ENCODE measurements at places on chromosomes 7 and 10. TPM values are rescaled to one million over a fixed set of nuclear protein-coding genes. Genes with fewer than 3 reads are reported as not detected.

- DNase-seq = peak; percentile 10
Measured at GRCh38 chr10:137031-137430, 1.8 kb downstream of the ZMYND11 start.

The HYCC1 gene
- total RNA-seq = 70.2 TPM

The DRGX gene
- total RNA-seq = not detected

- peak; percentile 13 for DNase-seq
Measured at GRCh38 chr10:36181426-36182178, 539.5 kb upstream of the FZD8 start.

The INHBA gene
- 0.34 TPM for total RNA-seq

The HMX3 gene
- not detected for total RNA-seq

DNA sequence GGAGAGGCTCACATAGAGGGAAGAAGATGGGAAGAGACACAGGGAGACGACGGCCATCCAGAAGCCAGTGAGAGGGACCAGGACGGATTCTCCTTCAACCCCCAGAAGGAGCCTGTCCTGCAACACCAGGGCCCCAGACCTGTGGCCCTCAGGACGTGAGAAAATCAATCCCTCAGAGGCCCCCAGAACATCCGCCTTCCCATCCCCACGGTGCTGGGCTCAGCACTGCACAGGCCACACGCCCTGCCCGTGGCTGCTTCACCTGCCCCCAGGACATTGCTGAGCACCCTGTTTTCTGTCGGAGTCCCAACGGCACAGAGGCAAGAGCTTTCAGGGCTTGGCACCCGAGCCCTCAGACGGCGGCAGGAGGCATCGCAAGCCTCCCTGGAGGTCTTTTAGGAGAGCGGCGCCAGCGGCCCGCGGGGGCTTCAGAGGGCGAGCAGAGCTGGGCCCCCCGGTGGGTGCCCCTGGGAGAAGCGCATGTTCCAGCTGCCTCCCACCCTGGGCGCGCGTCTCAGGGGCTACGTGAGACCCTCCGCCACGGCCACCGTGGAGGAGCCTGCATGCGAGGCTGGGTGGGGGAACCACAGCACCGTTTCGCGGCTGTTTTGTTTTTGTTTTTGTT, 42.8 kb downstream of the PDGFA start:
- no peak for DNase-seq

DNA sequence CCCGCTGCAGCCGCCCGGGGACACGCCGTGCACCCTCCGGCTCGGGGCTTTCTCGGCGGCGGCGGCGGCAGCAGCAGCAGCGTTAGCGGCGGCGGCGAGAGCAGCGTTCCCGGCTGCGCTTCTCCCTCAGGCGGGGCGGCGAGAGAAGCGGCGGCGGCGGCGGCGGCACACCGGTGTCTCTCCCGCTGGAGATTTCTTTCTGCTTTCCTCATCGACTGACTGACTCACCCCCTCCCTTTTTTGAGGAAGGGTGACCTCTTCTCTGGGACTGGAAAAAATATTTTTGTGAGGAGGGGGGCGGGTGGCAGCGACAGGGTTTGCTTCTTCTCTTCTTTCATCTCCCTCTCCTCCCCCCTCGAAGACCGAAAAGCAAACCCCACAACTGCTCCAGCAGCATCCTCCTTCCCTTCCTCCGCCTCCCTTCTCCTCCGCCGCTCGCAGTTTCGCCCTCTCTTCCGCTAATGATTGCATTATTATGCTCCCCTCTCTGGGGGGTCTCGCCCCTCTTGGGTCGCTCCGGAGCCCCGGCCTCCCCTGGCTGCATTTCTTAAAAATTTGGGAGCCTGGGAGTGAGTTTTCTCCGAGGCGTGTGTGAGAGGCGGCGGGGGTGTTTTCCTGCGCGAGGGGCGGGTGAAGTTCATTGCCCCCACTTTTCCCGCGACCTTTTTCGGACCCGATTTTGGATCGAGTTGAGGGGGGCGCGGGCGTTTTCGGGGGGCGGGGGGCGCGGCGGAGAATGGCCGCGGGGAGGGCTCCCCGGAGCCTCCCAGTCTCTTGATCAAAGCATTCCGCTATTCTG, 411 bp downstream of the AUTS2 start:
- DNase-seq = peak; percentile 46

DNA sequence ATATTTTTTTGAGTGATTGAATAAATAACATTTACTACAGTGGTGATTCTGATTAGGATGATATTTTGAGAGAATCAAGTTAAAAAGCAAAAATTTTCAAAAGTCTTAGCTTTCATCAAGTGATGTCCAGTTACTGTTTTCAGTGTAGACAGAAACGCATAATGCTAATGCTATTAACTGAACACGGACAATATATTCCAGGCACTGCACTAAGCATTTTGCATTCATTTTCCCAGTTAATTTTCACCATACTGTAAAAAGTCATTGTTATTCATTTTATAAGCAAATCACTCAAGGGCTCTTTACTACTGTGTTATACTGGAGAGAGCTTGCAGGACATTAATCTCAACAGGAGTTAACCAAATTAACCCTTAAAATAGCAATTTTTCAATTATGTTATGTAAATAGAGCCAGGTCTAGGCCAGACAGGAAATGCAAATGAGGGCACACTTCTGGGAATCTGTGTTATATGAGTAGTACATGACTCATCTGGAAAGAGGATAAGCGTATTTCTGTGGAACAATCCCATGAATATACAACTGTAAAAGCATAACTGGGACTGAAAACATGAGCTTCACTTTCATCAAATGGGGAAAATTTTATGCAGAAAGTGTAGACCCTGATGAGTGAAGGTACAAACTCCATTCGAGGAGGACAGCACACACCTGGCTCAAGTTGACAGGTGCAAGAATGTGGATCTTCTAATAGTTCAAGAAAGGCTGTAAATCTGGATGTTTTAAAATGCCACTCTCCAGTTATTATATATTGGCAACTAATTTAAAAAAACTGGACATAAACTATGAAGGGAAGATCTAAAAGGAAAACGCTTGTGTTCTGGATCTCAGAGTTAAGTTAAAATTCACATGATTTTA, 75.4 kb downstream of the ANK3 start:
- DNase-seq = peak; percentile 83

- DNase-seq = no peak
Measured at GRCh38 chr10:105279101-105279500, 638.0 kb downstream of the SORCS3 start.

DNA sequence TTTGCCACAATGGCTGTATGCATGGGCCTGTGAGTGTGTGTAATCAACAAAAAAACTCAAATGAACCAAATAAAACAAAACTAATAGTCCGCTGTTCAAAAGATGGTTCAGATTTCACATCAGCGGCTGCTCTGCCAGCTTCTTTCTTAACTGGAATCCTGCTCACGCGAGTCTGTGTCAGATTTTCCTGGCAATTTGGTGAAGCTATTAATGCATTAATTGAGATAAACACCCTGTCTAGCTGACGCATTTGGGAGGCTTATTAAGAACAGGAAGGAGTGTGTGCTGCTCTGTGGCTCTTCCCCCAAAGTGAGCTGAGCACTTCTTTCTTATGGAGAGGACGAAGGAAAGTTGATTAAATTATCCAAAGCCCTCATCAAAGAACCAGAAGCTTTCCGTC, 336.6 kb upstream of the MKI67 start:
- DNase-seq = no peak

The MUC3A gene
- total RNA-seq = not detected

The ITPRID1 gene
- not detected for total RNA-seq

DNA sequence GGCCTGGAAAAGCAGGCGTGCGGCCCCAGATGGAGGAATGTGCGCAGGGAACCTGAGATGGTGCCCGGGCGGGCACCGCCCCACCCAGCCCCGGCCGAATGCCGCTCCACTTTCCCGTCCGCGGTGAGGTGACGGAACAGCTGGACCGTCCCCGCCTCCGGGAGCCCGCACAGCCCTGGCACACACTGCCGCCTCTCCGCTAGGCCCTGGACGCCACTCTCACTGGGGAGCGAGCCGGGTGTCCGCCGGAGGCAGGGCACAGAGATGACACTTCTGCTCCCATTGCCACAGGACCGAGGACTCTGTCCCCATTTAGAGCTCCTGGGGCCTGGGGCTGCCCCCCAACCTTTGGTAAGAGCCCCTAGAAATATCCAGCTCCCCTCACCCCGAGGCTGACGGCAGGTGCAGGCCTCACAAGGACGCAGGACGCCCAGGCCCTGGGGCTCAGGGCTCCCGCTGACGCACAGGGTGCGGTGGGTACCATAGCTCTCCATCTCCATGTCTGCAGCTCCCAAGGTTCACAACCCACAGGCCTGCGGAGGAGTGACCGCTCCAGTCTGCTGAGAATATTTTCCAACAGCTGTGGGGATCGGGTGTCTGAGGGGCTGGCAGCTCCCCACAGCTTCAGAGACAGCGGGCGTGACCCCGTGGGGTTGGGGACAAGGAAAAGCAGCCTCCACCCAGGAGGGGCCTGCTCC, 52.2 kb upstream of the PDGFA start:
- no peak for DNase-seq

DNA sequence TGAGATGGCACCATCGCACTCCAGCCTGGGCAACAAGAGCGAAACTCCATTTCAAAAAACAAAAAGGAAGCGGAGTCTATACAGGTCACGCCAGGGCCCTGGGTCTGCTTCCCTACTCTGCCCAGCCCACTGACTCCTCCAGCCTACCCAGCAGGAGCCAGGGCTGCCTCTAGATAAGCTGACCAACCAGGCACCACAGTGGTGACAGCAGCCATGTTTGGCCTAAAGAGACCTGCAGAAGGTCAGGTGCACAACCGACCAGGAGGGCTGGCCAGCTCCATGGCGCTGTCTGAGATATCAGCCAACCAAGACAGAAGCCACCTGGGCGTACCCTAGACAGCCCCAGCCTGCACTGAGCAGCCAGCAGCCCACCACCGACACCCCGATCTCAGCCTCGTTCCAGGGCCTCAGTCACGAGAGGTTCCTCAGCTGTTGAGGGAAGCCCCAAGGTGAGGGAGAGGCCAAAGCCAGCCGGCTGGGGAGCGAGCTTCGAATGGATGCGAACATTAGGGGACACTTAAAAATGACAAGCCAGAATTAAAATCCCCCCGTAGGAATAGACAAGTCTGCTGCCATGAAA, 24.4 kb upstream of the PWWP2B start:
- DNase-seq = no peak

The MDFIC gene
- total RNA-seq = 37.7 TPM

The HKDC1 gene
- 22.7 TPM for total RNA-seq

The MALRD1 gene
- not detected for total RNA-seq

DNA sequence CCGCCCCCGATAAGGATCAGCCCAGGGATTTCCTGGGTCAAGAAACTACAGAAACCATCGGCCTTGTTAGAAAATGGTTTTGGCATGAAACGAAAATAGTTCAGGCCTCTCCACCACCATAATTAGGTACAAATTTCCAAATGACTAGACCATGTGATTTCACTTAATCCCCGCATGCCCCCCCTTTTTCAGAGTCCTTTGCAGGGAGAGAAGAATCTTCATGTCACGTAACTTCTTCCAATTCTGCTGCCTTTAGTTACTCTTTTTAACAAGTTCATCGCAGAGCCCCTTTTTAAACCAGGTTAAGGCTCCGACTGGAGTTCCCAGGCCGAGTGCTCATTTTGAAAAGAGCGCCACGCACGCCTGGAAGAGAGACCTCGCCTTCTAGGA, 3.4 kb downstream of the PDGFA start:
- no peak for DNase-seq

DNA sequence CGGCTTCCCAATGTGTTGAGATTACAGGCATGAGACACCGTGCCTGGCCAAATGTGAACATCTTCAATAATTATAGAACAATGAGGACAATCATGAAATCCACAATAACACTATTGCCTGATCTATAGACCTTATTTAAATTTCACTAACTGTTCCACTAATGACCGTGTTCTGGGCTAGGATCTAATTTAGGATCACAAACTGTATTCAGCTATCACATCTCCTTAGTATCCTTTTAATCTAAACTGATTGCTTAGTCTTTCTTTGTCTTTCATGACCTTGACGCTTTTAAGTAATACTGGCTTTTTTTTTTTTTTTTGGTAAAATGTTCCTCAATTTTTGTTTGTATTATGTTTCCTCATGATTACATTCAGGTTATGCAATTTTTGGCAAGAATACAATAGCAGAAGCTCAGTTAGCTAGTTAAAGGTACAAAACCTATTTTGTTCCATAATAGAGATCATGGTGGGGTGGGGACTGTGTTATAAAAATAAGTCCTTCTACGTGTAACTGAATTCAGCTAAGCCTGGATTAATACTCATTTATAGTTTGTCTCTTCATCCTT, 158.4 kb downstream of the AOAH start:
- no peak for DNase-seq

DNA sequence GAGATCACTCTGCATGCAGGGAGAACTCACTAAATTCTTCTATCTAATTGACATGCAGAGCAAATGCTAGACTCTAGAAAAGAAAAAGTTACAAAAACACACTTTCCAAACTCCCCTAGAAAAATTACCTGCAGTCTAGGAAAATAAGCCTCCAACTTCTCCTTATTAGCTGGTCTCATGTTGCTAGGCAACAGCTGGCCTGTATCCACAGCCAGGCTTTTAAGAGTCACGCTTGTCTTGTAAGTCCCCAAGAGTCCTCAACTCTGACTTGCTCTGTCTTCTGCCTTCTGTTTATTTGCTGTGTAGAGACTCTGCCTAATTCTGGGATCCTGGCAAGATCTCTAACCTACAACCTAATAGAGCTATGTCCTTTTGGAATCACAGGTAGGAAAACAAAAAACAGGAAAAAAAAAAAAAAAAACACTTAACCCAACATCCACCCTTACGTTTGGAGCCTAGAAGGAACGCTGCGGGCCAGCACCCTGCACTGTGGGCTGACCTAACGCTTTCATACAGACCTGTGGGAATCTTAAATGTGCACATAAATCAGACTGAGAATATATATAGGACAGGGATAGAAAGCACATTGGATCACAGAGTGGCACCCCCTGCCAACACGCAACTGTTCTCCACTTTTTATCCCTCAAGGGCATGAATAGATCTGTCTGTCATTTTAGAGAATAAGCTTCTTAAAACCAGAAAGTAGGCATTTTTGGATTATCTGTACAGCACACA, 117.0 kb upstream of the PTPRZ1 start:
- DNase-seq = no peak

DNA sequence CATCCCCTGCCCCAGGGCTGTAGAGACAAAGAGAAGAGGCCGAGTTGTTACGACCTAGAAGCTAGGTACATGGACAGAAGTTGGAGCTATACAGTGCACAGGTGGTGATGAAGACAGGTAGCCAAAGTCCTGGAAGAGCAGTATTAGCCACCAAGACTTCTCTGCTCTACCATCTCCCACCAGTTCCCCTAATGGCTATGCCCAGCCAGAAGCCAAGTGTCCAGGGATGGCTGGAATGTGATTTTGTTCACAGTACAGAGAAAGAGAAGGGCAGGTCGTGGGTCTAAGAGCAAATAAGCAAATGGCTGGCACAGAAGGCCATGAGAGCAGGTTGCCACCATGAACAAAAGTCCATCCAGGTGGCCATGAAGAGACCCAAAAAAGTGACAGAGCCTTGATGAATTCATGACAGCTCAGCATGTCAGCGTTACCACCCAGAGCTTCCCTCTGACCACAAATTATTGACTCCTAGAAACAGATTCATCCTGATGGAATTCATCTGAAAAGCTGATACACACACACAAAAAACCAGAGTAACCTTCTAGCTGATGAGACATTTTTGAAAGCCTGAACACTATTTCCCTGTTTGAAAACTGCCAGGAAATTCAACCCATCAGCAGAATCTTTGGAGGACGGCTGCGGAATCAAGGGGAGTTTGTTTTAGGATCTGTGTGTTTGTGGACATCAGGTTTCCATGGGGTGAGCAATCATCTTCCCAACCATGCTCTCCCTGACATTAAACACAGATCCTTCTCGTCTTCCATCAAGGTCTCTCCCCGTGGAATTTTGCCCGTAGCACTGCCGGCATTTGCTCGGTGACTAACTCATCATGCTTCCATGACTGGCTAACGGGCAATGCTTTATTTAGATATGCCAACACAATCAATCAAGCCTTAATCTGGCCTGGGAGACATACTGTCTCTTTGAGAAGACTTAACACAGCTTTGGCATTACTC, 906.7 kb upstream of the AUTS2 start:
- peak; percentile 99 for DNase-seq

GRCh38 chr10:63491588-63492316, 26.0 kb upstream of the JMJD1C start:
- no peak for DNase-seq
